NCI-H1694 (cell line): ENCODE measurements at places on chromosomes 5 and 9.

DNA sequence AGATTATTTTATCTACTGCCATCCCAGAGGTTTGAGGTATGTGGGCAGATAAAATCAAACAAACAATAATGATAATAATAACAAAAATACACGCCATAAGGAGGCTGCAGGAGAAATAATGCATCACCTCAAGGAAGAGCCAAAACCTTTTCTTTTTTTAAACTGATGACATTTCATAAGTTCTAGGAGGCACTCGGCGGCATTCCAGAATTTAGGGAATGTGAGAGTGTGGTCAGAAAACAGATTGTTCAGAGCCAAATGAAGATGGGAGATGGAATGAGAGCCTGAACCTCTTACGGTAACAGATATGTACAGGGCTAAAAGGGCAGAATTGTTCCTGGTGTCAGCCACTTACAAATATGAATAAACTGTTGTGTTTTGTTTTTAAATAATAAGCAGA, 615.0 kb upstream of the CHD1 start:
- DNase-seq = no peak

DNA sequence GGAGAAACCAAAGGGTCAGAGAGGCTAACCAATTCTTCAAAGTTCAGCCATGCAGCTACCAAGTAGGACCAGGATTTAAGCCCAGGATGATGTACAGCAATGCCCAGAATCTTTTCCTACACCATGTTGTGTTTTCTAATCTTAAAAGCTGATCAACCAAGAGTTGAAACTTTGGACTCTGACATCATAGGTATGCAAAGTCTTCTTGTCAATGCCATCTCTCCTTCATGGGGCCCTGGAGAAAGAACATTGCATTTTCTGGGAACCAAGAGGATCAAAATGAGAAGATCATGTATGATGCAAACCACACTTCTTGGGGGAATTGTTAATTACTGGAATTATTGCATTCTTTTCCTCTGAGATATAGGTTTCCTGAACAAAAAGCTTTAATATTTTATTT, 54.4 kb upstream of the XPA start:
- DNase-seq = no peak

GRCh38 chr5:147512659-147513379, 3.0 kb upstream of the DPYSL3 start:
- DNase-seq = no peak

- DNase-seq = no peak
Observed at GRCh38 chr5:149079883-149080282, 17.0 kb upstream of the SH3TC2 start.

DNA sequence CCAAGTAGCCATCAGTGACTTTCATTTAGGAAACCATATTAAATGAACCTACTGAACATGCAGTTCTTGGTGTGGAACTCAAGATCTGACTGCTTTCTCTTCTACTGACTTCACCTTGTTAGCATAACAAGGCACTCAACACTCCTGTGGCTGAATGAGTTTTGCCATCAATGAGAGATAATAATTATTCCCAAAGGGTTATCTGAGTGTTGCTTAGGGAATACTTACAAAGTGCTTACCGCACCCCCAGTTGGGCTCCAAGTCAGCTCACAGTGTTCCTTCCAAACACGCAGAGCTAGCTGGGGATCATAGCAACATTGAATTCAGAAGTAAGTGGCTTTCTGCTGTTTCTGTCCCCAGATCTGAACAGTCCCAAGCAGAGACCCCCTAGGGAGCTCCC, 182.9 kb downstream of the SREK1 start:
- no peak for DNase-seq

DNA sequence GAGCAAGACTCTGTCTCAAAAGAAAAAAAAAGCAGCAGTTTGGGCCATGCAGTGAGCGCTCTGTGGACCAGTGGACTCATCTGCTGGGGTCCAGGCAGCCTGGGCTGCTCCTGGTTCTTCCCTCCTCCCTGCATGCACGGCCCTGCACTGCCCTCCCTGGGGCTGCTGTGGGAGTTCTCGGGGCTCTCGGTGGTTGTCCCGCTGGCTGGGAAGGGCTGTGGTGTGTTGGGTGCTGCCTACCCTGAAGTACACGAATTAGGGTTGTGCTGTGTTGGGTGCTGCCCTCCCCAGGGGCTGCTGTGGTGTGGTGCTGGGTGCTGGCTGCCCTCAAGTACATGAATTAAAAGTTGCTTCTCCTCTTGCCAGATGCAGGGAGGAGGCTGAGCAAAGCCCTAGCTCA, 18.3 kb upstream of the CLPTM1L start:
- no peak for DNase-seq

DNA sequence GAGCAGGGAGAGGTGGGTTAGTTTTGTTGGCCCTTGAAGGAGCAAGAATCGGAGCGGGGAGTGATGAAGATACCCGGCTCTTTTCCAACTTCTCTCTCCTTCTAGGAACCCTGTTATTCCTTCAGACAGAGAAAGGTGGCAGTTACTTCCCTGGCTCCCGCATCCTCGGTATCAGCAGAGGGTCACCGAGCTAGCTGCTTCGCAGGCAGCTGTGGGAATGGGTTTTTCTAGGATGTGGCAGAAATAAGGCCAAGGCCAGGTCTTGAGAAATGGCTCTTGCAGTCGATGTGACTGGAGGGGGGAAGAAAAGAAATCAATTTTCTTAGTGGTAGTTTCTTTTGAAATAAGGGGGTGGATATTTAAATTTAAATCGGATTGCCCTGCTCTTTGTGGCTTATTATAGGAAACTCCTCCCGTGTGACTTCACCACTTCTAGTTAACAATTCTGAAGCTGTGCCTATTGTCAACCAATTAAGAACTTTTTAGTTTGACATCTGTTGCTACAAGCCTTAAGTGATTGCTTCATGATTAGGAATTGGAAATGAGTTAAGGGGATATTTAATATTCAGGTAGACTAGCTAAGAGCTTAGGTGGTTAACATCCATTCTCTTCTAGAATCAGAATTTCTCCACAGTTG, 1.4 kb downstream of the SAP30L start:
- no peak for DNase-seq

- DNase-seq = no peak
Observed at GRCh38 chr5:10985721-10986110, 224.7 kb upstream of the DAP start.

- DNase-seq = no peak
Observed at GRCh38 chr5:158943057-158943456, 156.7 kb downstream of the EBF1 start.

DNA sequence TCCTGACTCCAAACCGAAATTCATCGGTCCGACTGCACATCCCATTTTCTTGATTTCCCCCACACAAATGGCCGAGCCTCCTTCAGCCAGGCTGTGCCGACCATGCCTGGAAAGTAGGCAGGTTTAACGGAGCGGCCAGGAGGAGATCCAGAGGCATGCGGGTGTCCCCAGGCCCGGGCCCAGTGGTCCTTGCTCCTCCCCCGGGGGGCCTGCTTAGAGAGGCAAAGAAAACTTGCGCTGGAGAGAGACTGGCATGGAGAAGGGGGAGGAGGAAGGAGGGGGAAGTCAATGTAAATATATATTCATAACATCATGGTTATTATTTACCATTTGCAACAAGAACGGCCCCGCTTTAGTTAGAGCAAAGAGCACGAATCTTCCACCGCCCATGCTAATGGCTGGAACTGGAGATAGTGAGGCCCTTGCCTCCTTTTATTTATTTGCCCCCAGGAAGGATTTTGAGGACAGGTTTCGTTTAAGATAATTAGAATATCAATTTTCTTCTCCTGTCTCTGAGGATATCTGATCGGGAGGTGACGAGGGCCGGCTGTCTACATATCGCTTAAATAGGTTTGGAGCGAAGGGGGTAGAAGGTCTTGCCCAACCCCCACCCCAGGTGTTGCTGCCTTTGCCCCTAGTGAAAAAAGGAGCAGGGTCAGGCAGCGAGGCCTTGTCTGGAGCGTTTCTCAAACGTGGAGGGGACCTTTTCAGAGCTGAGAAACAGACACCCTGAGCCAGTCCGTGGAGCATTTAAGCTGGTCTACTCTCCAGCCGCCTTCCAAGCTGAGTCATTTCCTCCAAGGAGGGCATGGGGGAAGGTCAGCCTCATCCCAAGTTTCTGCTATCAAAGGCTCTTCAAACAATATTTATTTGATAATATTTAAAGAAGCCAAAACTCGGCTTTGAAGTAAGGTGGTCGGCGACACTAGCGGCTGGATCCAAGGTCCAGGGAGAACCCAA, 2.5 kb downstream of the BARHL1 start:
- no peak for DNase-seq

GRCh38 chr5:29016067-29016466, 1977.7 kb upstream of the CDH9 start:
- no peak for DNase-seq

GRCh38 chr5:38290028-38290653, 31.8 kb downstream of the EGFLAM start:
- DNase-seq = no peak

DNA sequence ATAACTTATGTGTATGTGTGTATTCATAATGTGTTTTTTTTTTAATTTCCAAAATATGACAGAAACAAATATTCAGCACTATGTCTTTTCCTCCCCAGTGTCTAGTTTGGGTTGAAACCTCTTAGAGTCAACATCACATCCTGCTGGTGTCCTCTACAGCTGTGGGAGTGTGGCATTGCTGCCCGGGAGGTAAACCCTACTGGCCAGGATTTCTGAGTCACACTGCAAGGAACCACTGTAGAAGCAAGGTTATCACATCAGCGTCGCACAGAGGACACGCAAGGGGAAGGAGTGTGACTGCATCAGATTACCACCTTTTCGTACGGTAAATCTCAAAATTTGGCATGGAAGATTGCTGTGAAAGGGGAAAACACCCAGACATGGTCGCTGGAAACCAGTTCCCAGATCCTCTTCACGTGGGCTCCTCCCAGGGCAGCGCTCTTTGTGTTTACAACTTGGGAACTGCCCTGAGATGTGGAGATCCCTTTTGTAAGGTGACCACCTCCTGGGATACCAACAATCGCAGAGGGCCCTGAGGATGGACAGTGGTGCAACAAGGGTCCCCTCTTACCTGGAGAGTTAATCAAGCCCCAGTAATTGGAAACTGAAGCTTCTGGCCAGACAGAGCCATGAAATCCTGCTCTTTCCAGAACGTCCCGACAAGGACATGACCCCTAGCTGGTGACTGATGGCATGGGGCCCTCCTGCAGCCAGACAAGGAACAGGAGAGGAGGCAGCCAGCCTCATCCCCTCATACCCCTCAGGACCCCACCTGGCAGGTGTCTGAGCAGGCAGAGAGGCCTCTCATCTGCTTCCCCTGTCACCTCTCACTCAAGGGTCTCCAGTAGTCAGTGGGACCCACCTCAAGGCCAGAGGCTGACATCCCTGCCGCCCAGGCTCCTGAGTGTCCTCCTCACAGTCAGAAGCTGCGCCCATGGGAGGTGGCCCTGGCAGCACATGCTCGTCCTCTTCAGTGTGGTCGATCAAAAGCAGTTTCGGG, 194.7 kb downstream of the MED10 start:
- DNase-seq = no peak

GRCh38 chr5:175695161-175696126, 37.6 kb downstream of the HRH2 start:
- DNase-seq = no peak

DNA sequence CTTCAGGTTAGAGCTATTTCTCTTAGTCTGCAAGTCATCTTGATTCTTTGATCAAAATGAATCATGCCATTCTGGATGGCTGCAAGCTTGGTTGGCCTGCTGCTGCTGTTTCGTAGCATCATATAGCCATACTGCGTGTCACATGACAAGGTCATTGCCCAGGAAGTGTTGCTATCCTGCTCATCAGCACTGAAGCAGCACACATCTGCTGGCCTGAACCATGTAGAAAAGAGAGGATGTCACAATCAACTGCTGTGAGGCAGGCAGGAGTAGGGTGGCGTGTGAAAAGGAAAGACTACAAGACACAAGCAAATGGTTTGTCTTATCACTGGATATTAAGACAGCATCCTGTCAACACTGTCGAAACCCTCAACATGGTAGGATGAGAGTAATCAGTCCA, 376.7 kb upstream of the RORB start:
- DNase-seq = no peak

DNA sequence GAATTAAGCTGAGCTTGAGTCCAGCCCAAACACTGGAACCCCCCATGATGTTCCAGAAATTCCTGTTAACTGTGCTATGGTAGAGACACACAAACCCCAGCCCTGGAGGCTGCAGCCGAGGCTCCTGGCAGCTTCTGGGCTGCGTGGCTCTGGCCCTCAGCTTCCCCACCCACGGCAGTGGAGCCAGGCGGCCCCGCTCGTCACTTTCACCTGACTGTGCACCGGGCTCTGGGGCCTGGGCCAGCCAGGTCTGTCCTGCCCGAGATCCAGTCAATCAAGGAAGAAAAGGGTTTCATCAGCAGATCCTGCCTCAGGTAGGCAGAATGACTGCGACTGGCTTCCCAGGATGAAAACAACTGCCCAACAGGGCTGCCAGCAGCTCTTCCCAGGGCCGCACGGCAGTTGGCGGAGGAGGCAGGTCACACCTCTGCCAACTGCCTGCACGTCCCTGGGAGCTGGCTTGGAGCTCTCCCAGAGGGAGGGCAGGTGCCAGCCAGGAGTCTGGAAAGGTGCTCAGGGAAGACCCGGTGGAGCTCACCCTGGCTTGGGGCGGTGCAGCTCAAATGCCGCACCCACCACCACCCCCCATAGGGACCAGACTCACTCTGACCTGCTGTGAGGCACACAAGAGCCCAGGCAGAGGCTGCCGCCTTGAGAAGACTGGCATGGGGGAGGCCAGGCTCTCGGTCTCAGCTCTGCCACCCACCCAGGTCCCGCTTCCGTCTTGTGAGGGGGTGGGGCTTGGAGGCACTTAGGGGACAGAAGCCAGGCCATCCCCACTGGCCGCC, 20.7 kb downstream of the BRD3 start:
- no peak for DNase-seq

- no peak for DNase-seq
Observed at GRCh38 chr5:115770466-115770865, 46.0 kb downstream of the CDO1 start.

GRCh38 chr5:155010881-155011280, 2.7 kb upstream of the KIF4B start:
- no peak for DNase-seq

DNA sequence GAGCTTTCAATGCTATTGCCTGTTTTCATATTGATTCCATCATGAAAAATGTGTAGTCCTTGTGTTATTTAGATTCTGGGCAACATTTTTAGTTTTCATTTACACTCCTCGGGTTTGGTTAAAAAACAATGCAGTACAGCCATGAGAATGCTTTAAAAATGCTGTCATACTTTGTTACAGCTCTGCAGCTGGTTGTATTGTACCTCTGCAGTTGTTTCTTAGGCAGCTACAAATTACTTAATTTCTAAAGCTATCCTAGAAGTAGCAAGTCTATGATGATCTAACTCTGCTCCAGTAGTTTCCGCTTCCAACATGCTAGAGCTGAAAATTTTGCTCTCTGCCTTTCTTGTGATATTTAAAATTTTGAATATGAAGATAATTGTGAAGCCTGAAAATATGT, 20.2 kb downstream of the SNX18 start:
- no peak for DNase-seq

DNA sequence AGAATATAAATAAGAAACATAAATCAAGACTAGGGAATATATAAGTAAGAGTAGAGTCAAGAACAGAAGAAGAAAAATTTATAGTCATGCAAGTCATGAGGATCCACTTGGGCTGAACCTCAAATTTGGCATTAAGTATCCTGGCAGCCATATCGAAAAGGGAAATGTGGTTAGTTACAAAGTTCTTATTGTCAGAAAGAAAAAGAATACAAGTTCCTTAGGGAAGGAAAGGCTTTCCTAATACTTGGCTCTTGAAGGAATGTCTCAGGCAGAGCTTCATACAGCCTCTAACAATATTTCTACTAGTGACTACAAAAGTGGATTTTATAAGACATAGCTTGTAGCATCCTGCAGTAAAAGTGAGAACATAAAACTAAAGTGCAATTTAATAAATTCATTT, 45.4 kb downstream of the TMEM252 start:
- no peak for DNase-seq

- no peak for DNase-seq
Observed at GRCh38 chr9:77128125-77128789, 49.1 kb upstream of the VPS13A start.

- no peak for DNase-seq
Observed at GRCh38 chr5:77642738-77643653, 4.5 kb upstream of the OTP start.
